ENCODE measurements at places on chromosomes 11 and 22.

DNA sequence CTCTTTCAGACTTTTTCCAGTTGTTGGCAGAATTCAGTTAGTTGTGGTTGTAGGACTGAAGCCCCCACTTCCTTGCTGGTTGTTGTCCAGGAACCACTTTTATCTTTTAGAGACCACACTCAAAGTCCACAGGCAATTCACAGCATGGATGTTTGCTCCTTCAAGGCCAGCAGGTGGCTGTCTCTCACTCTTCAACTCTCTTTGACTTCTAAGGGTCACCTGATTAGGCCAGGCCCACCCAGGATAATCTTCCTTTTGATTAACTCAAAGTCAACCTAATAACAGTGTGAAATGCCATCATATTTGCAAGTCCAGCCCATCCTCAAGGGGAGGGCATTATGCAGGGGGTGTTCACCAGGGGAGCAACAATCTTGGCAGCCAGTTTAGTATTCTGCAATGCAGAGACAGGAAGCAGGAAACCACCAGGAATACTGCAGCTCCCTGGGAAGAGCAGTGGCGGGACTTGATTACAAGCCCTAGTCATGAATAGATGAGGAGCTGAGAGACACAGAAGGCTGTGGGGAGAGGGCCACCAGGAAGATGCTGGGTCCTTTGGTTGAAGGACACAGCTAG is 52.4 kb downstream of the LRRC74B start:
- DNase-seq: no peak

DNA sequence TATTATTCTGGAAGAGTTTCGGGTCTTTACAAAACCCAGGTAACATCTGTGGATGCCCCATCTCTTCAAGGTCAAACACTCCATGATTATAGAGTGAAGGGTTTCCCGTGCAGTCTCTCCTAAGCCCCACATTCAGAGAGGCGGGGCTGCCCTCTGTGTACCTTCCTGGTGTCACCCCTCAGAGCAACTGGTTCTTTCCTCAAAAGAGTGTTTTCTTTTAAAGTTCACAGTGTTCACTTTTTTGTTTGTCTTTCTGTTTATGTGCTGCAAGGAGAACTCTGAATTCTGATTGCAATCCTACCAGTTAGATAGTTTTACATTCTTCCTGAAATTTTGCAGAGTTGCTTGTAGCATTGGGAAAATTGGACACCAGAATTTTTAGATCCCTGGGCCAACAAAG is 190.2 kb downstream of the ADAMTS15 start:
- no peak for DNase-seq

DNA sequence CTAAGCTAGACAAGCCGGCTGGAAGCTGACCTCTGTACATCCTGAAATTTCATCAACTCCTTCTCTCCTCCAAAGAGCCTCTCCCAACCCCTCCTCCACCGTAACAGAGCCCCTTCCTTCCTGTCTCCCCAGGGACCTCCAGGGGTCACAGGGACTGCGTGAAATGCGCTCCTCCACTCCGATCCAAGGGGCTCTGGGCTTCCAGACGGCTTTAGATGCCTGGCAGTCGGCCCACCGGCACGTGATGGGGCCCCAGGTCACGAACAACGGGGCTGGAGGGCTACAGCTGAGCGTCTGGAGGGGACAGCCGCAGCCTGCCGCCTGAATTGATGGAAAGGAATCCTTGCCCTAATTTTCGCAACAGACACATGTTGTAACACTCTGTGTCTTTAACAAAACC is 264.1 kb downstream of the MN1 start:
- no peak for DNase-seq

DNA sequence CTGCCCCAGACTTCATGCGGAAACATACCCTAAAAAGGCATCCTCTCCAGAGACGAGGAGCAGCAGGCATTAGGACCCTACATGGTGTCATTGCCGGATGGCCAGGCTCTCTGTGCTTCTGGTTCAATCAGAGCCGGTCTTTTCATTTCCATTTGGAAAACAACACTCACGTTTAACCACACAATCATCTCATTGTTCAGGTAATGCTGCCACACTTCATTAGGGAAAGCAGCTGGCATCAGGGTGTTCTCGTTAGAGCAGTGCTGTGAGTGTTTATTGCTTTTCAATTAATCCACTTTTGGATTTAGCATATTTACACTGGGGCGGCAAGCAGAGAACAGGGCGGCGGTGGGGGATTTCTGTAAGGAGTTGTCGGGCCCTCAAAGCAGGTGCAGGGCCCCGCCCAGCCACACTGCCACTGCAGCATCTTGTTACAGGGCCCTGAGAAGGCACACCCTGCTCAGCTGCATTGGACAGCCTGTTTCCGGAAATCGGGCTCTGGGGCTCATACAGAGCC is 338.6 kb downstream of the SHANK2 start:
- DNase-seq: no peak

- DNase-seq: no peak
These were observed 33.4 kb downstream of the LMO1 start for GRCh38 chr11:8230178-8230859.

- DNase-seq: no peak
These were observed 24.9 kb upstream of the CCDC89 start for GRCh38 chr11:85710917-85711316.

DNA sequence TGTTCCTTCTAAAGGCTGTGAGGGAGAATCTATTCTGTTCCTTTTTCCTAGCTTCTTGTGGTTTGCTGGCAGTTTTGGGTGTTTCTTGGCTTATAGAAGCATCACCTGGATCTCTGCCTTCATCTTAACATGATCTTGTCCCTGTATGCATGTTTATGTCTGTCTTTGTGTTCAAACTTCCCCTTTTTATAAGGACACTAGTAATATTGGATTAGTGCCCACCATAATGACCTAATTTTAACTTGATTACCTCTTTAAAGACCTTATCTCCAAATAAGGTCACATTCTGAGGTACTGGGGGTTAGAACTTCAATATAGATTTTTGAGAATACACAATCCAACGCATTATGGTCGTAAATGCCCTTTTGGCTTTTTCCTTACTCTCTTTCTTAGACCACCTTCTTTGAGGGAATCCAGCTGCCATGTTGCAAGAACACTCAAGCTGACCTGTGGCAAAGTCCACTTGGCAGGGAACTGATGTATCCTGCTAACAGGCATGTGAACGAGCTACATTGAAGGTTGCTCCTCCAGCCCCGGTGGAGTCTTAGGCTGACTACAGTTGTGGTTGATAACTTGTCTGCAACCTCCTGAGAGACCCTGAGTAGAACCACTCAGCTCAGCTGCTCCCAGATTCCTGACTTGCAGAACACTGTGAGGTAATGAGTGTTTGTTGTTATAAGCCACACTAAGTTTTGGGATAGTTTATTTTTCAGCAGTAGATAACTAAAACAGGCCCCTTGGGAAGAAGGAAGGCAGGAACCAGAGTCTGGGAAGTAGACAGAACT is 127.1 kb upstream of the OR9Q1 start:
- DNase-seq: no peak

- no peak for DNase-seq
These were observed 32.1 kb upstream of the SOX10 start for GRCh38 chr22:38016182-38017151.

- DNase-seq: no peak
These were observed 113.4 kb downstream of the CTNND1 start for GRCh38 chr11:57874981-57875380.

DNA sequence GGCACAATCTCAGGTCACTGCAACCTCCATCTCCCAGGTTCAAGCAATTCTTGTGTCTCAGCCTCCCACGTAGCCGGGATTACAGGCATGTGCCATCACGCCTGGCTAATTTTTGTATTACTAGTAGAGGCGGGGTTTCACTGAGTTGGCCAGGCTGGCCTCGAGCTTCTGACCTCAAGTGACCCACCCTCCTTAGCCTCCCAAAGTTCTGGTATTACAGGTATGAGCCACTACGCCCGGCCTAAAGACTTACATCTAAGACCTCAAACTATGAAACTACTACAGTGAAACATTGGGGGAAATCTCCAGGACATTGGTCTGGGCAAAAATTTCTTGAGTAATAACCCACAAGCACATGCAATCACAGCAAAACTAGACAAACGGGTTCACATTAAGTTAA is 13.8 kb upstream of the FAM181B start:
- DNase-seq: no peak

DNA sequence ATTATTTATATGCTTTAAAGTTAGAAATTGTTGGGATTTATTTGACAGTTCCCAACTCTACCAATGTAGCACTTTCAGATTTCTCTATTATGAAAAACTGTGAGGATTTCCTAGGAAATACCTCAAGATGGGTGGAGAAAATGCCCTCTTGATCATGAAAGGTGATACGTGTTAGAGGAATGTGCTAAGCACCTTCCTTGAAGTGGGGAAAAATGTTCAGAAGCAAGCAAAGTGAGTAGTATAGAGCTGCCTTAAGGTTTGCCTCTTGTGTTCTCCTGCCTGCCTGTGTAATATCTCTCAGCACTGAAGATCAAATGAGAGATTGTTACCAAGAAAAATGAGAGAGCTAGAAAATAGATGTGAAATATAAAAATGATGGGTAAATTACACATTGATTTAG is 58.2 kb downstream of the YAP1 start:
- no peak for DNase-seq

GRCh38 chr11:93392867-93393266 is 62.3 kb downstream of the DEUP1 start:
- DNase-seq: no peak

GRCh38 chr22:32720924-32721323 is 80.6 kb upstream of the TIMP3 start:
- no peak for DNase-seq

GRCh38 chr22:24707470-24707801 is 67.1 kb downstream of the PIWIL3 start:
- DNase-seq: no peak

DNA sequence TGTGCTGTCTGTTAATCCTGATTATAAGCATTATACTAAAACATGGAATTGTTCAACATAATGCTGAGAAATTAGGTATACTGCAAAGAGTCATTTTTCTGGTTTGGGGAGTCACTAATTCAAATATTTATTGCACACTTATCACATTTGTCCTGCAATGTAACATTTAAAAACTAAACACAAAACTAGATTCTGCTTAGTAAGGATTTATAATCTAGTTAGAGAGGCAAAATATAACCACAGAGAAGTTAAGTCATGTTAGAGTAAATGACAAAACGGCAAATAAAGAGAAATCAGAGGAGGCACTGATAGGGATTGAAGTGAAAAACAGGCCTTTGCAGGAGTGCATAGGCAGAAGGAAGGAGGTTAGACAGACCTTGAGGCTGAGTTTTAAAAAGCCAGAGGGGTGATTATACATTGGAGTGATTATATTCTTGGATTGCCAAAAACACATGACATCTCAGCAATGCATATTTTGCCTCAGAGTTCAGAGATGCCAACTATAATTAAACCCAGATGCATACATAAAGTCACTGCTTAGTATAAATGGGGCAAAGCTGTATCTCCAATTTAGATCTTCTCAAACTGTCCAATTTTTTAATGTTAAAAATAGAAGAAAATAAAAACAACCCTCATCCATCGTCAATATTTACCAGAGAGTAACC is 49.7 kb downstream of the CCDC34 start:
- no peak for DNase-seq

GRCh38 chr22:27194096-27194748 is 536.8 kb downstream of the MIAT start:
- no peak for DNase-seq

DNA sequence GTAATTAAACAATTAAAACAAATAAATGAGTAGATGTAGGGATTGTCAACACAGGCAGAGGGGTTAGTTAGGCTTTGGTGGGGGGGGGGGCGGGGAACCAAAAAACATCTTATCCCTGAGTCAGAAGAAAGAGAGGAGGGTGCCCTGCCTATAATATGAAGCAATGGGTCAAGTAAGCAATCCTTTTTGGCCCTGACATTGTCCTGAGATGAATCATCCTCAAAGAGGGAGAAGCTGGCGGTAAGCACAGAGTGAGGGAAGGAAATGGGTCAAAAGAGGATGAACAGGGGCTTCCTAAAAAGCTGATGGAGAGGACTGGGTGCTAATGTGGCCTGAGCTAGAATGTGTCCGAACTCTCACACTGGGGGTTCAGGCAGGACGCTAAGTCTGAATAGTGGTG is 4.7 kb downstream of the OLFML1 start:
- DNase-seq: no peak

GRCh38 chr11:15010865-15011264 is 38.7 kb upstream of the CALCA start:
- DNase-seq: no peak

- DNase-seq: no peak
These were observed 4.5 kb upstream of the TTLL8 start for GRCh38 chr22:50062509-50063135.

- DNase-seq: no peak
These were observed 65.3 kb downstream of the MAML2 start for GRCh38 chr11:96277696-96278038.

DNA sequence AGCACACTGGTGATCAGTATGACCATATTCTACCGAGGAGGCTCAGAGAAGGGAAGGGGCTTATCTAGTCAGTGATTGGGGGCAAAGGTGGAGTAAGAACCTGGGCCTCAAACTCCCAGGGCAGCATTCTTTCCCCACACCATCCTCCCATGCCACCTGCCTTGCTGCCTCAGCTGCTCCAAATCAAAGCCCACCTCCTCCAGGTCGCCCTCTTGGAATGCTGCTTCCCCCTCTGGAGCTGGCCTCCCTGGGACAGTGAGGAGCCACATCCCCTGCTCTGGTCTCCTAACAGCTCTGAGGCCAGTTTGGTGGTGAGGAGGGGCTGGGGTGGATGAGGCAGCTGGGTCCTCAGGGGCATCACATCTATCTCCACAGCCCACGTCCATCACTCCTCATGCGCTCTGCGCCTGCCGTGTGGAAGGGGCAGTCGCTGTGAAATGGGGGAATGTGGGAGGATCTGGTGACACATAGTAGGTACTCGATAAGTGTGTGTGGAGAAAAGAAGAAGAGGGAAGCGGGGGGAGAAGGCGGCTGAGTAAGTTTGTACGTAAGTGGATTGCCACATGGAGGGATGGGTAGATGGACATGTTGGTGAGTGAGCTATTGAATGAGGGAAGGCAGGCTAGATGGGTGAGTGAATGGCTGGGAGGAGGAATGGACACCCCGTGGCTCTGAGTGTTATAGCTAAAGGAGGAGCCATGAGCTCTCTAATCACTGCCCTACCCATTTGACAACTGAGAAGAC is 16.1 kb upstream of the ARHGEF17 start:
- no peak for DNase-seq

GRCh38 chr22:26751217-26751616 is 93.8 kb downstream of the MIAT start:
- DNase-seq: no peak

GRCh38 chr11:81345609-81346008 is 1388.1 kb downstream of the FAM181B start:
- DNase-seq: no peak

- DNase-seq: no peak
These were observed 17.7 kb upstream of the SYTL2 start for GRCh38 chr11:85828640-85828978.

GRCh38 chr11:120130991-120131760 is 6.7 kb downstream of the TRIM29 start:
- DNase-seq: no peak

Measured in stimulated activated CD4-positive, alpha-beta T cell treated with anti-CD3 and anti-CD28 coated beads, Interleukin-4, amount 100 ng/mL, for 1 hour (primary cell).